ENCODE measurements at places on chromosomes 3 and 15. TPM values are rescaled to one million over a fixed set of nuclear protein-coding genes. Genes with fewer than 3 reads are reported as not detected.

PRKAR2A gene
- 85.4 TPM for total RNA-seq

FBXL2 gene
- total RNA-seq, result 12.3 TPM

HESX1 gene
- 1.1 TPM for total RNA-seq

PRSS50 gene
- 0.13 TPM for total RNA-seq

WNT7A gene
- not detected for total RNA-seq

IL17RE gene
- total RNA-seq, result 1.1 TPM

- no peak for DNase-seq
- H3K4me3 ChIP-seq, result no peak overlapping the region
- no peaks in the 10 kb centered on the region for H3K27me3 ChIP-seq
Observed at GRCh38 chr3:172402892-172403643, 45.2 kb downstream of the GHSR start.

DNA sequence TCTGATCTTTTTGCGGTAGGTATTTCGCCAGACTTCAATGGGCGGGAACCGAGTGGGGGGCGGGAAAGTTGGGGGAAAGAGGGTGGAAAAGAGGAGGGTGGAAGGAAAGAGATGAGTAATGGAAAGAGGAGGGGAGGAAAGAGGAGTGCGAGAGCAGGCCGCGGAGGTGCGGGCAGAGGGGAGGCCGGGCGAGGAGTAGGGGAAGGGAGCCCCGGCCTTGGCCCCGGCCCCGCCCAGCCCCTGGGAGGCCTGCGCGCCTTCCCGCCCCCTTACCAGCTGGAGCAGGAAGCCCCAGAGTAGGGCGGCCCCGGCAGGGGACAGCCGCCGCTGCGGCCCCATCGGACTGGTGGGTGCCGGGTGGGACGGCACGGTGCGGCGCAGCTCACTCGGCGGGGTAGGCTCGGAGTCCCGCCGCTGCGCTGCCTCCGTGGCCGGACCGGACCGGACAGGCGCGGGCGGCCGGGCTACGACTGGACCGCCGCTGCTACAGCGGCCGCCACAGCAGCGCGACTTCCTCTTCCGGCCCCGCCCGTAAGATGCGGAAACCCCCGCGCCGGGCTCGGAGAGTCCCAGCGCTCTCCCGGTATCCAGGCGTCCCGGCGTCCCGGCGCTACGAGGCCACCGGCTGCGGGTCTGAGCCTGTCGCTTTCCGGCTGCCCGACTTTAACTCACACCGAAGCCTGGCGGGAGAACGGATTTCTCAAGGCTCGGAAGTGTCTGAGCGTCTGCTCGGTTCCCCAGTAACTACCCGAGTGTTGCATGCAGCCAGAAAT, at the start of gene SPPL2A:
SPPL2A (minus strand) TSS at position 512 of the 773 bp plus-strand sequence; CDS start at position 339, 173 bp downstream.
- H3K4me1 ChIP-seq, result peaks cover 14% of the 10 kb centered on the region
- no peaks in the 10 kb centered on the region for H3K36me3 ChIP-seq
- no peaks in the 10 kb centered on the region for H3K27me3 ChIP-seq
- H3K4me3 ChIP-seq, result peak within 1 kb of the TSS; percentile 91

DNA sequence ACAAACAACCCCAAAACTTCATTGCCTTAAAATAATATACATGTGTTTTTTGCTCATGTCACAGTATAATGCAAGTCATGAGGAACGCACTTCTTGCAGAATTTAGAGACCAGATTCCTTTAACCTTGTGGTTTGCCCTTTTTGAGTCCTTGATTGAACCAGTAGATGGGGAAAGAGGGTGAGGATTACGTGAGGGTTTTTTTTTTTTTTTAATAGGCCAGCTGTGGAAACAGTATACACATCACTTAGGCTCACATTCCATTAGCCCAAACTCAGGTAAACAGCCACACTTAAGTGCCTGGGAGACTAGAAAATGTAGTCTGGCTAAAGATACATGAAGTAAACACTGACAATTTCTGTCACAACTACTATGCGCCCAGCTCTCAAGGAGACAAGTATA, 114.9 kb upstream of the MLF1 start:
- H3K4me1 ChIP-seq, result no peaks in the 10 kb centered on the region
- no peaks in the 10 kb centered on the region for H3K36me3 ChIP-seq
- no peaks in the 10 kb centered on the region for H3K27me3 ChIP-seq
- H3K4me3 ChIP-seq, result no peak overlapping the region
- no peak overlapping the region for H3K27ac ChIP-seq

DNA sequence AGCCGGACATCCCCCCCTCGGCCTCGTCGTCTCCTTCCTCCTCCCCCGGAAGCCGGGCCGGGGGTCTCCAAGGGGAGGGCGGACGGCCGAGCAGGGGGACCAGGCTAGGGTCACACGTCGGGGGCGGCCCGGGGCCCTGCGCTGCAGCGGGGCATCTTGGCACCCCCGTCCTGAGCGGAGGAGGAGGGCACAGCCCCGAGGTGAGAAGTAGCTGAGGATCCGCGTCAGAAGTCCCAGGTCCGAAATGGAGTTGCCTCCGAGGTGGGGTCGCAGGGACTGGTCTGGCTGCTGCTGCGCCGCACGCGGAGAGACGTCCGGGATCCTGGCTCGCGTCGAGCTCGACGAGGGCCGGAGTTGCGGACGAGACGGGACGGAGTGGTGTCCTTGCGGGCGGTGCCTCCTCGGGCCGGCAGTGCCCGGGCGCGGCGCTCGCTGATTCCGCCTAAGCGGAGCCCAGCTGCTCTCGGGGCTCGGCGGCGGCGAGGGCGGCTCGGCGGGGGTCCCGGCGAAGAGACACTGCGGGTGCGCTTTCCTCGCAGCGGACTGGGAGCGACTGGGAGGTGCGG, at the start of gene ADCY5:
ADCY5 (minus strand) TSS at position 555 of the 566 bp plus-strand sequence; CDS start at position 10, 545 bp downstream.
- no peak within 1 kb of the TSS for H3K27ac ChIP-seq
- H3K36me3 ChIP-seq, result no peaks in the 10 kb centered on the region
- H3K4me3 ChIP-seq, result peak within 1 kb of the TSS; percentile 52
- no peaks in the 10 kb centered on the region for H3K4me1 ChIP-seq
- no peak for DNase-seq
- H3K27me3 ChIP-seq, result peaks cover 30% of the 10 kb centered on the region

DNA sequence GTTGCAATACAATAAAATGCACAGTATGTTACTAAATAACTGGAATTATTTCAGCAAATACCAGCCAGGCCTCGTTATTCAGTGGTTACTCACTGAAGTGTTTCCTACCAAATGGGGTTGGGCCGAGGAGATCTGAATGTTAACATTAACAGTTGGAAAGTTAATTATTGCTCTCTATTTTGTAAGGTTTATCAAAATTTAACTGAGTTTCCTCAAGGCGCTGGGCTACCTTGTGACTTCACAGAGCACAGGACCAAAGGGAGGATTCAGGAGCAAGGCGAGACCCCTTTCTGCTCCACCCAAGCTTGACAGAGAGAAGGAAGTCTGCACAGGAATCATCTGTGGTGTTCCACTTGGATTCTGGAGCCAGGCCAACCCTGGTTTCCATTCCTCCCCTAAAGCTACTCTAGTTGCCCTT, 21.6 kb downstream of the ADAMTS9 start:
- no peaks in the 10 kb centered on the region for H3K36me3 ChIP-seq
- H3K27ac ChIP-seq, result no peak overlapping the region
- DNase-seq, result no peak
- no peaks in the 10 kb centered on the region for H3K27me3 ChIP-seq
- no peaks in the 10 kb centered on the region for H3K4me1 ChIP-seq

DNA sequence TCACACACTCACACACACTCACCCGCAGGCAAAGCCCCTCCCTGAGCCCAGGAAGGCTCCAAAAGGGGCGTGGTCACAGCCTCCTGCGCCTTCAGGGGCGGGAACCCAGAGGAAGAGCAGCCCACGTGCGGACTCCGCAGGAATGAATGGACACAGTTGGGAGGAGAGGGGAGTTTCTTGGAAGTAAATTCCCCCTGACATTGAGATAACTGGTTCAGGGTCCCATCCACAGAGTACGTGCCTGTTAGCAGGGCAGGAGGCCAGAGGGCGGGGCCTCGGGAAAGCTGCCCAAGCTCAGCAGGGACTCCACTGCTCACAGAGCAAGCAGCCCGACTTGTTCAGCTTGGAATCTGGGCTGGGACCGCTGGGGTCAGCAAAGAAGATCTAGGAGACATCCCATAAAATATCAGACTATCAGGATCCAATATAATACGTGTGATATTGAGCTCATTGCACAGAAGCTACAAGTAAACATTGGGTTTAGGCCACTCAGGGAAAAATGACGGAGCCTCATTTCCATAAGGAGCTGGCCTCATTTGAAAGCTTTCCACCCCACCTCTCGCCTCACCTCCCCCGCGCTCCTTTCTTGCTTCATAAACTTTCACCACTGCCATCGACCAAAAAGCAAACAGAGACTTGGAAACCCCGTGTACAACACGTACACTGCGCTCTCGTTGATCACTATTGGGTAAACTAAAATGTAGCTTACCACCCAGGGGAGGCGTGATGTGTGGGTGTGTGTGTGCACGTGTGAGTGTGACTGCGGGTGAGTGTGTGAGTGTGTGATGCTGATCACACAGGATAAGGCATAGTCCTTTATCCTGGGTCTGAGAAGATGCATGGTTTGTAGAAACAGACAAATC, 36.0 kb downstream of the TM2D3 start:
- peaks cover 10% of the 10 kb centered on the region for H3K4me1 ChIP-seq
- no peaks in the 10 kb centered on the region for H3K36me3 ChIP-seq
- no peak overlapping the region for H3K27ac ChIP-seq
- H3K4me3 ChIP-seq, result peak overlapping the region; percentile 11
- H3K27me3 ChIP-seq, result no peaks in the 10 kb centered on the region
- no peak for DNase-seq

- no peak for DNase-seq
- no peaks in the 10 kb centered on the region for H3K36me3 ChIP-seq
- H3K27me3 ChIP-seq, result no peaks in the 10 kb centered on the region
- H3K4me3 ChIP-seq, result no peak overlapping the region
- H3K27ac ChIP-seq, result no peak overlapping the region
- H3K4me1 ChIP-seq, result no peaks in the 10 kb centered on the region
Observed at GRCh38 chr15:93803421-93804152, 427.8 kb upstream of the MCTP2 start.

DNA sequence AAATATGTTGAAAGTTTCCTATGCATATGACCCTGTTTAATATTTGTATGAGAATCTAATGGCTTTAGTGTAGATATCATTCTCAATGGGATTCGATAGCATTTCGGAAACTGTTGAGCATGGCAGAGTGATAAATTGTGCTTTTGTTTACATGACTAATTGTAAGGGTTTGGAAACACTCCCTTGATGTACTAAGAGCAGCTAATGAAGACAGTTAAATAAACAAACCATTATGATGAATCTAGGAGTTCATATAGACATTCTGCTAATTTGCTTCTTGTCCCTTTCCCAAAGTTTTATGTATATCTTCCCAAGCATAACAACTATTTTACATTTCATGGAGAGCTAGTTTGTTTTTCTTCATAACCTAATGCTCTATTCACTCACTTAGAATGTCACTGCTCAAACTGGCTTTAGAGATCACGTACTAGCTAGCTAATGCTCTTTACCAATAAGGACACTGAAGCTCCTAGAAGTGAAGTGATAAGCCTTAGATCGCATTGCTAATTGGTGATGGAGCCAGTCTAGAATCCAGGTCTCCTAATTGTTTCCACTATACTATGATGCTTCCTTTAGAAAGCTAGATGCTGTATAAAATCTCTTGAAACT, 140.8 kb downstream of the TP63 start:
- H3K4me3 ChIP-seq, result no peak overlapping the region
- no peak for DNase-seq
- no peak overlapping the region for H3K27ac ChIP-seq
- no peaks in the 10 kb centered on the region for H3K36me3 ChIP-seq
- no peaks in the 10 kb centered on the region for H3K27me3 ChIP-seq

GRCh38 chr15:99682455-99682854, 50.8 kb downstream of the LYSMD4 start:
- no peaks in the 10 kb centered on the region for H3K4me1 ChIP-seq
- no peaks in the 10 kb centered on the region for H3K36me3 ChIP-seq
- no peak for DNase-seq

GRCh38 chr3:118801899-118802298, 232.7 kb downstream of the IGSF11 start:
- DNase-seq, result no peak
- no peaks in the 10 kb centered on the region for H3K4me1 ChIP-seq
- H3K27ac ChIP-seq, result no peak overlapping the region
- peaks cover 4% of the 10 kb centered on the region for H3K27me3 ChIP-seq

DNA sequence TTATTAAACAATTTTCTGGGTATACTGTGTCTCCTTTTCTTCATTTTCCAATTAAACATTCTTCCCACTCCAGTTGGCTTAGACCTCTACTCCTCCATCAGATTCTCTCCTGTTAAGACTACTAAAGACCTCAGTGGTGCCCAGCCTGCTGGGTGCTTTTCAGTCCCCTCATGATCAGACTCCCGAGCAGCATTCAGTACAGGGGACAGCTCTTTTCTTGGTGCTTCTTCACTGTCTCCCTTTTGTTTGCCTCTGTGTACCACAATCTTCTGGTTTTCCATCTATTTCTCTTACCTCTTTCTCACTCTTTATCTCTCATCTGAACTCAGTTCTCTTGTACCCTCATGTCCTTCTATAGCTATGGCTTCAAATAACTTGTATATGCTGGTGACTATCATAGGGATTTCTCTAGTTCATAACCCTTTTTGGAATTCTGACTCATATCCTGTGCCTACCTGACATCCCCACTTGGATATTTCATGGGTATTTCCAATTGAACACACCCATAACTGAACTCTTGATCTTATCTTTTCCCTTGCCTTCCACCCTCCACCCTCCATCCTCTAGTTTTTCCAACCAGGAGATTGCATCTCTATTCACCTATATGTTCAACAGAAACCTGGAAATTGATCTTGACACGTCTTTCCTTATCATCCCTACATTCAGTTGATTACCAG, 55.6 kb upstream of the ABHD10 start:
- H3K27me3 ChIP-seq, result no peaks in the 10 kb centered on the region
- no peak overlapping the region for H3K4me3 ChIP-seq
- DNase-seq, result no peak
- no peaks in the 10 kb centered on the region for H3K36me3 ChIP-seq
- H3K27ac ChIP-seq, result no peak overlapping the region

DNA sequence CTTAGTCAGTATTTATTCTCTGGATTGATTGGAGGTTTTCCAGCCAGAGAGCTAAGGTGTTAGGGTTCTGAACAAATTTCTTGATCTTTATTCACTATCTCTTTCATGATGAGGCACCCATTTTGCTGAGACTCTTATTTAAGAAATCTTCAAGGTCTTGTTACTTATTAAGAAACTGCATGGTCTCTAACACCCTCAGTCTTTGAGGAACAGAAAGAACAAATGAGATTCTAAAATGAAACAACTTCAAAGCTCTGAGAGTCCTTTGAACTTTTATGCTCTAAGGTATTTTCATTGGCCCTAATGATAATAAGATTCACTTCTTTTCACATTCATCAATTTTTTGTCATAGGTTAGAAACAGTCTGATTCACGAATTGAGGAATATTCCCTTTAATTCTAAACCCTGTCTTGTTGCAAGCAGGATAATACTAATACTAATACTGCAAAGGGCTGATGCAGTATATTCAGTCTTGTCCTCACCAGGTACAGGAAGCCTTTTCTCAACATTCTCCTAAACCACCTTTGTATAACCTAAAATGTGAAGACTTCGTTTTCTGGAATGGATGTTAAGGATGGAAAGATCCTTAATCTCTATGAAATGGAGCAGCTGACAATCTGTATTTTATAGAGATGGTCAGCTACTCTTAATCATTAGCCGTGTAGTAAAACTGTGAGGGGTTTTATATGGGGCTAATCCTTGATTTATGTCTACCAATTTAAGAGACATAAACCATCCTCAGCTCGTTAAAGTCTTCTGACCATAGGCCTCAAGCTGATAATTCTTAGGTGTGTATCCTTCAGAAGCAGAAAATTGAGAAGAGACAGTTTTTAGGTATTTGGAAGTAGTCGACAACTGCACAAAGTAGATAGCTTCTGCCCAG, 198.3 kb downstream of the OTOL1 start:
- H3K4me3 ChIP-seq, result no peak overlapping the region
- H3K27ac ChIP-seq, result no peak overlapping the region
- H3K27me3 ChIP-seq, result no peaks in the 10 kb centered on the region
- H3K4me1 ChIP-seq, result no peaks in the 10 kb centered on the region
- no peaks in the 10 kb centered on the region for H3K36me3 ChIP-seq
